Breast epithelium (tissue), 4 donors: ENCODE measurements at places on chromosomes 1 and 21. TPM values are rescaled to one million over a fixed set of nuclear protein-coding genes. Genes with fewer than 3 reads are reported as not detected.

Gene KLHL21
- 61.3 TPM for total RNA-seq

Gene KCNN3
- 1.0 TPM for total RNA-seq

DNA sequence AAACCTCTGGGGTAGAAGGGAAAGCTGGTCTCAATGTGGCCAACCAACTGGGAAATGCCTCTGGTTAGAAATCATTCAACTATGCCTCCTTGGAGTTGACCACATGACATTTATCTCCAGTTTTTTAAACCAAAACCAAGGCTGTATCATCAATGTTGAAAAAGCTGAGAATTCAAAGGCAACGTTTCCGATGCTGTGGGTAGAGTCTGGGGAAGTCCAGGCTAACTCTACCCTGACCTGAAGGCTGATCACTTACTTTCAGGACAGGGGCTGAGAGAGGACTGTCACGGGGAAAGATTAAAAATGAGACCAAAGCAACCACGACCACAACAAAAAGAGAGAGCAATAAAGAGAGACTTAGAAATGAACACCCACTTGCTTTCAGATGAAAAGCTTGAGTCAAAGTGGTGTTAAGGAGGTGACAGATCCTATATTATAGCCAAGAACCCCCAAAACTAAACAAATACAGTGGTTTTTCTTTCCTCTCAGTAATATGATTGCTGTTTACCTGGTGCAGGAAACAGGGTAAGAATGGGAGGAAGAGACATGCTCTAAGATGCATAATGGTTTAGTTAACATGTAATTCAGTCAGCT, 90.8 kb upstream of the TNFSF4 start:
- no peak for DNase-seq
- H3K4me1 ChIP-seq, result no peaks in the 10 kb centered on the region
- H3K4me3 ChIP-seq, result no peak overlapping the region

DNA sequence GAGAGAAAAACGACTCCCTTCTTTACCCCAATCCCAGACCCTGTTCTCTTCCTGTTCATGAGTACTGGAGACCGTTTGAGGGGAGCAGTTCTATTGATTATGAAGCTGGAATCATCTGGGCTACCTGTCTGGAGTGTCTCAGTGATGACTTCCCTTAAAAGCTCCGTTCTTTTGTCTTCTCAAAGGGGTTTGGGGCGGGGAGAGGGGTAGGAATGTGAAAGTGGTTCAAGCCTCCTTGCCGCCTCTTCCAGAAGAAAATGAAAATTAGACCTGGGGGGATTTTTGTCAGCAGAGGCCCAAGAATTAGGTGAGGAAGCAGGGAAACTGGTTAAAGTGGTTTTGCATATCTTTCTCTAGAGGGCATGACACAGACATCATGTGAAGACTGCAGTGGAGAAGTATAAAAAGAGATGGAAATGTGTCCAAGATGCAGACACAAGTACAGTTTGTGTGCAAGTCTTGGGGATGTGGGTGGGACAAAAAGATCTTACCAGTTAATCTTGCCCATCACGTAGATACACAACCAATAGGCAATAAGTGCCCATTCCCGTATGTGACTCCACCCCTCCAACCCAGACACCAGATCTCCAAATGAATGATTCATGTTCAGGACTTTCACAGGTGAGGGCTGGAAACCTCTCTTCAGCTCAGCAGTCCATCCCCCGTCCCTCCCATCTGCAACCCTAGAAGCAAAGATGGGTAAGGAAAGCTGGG, 470 bp upstream of the MTMR11 start:
- no peaks in the 10 kb centered on the region for H3K4me1 ChIP-seq
- no peaks in the 10 kb centered on the region for H3K27me3 ChIP-seq
- no peaks in the 10 kb centered on the region for H3K36me3 ChIP-seq
- H3K27ac ChIP-seq, result peak overlapping the region; percentile 81

- H3K27ac ChIP-seq, result no peak overlapping the region
- H3K36me3 ChIP-seq, result no peaks in the 10 kb centered on the region
- DNase-seq, result peak; percentile 45
- no peak overlapping the region for H3K4me3 ChIP-seq
Measured at GRCh38 chr1:228394571-228395394, 11.9 kb downstream of the TRIM11 start.
